Heart left ventricle (tissue), 16 donors: ENCODE measurements at places on chromosomes 16 and 17. TPM values are rescaled to one million over a fixed set of nuclear protein-coding genes. Genes with fewer than 3 reads are reported as not detected.

DNA sequence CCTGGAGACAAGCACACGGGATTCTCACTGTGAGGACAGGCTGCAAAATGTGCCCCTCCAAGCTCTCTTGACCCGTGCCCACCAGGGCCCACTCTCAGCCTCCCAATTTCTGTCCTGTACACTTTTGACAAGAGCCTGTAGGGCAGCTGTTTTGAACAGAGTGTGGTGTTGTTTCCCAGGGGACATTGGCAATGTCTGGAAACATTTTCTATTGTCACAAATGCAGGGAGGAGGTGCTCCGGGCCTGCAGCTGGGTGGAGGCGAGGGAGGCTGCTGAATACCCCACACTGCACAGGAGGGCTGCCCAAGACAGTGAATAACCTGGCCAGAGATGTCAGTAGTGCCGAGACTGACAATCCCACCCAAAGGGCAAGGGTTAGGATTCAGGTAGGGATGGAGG is 10.5 kb downstream of the CEP295NL start:
- no peak for DNase-seq

DNA sequence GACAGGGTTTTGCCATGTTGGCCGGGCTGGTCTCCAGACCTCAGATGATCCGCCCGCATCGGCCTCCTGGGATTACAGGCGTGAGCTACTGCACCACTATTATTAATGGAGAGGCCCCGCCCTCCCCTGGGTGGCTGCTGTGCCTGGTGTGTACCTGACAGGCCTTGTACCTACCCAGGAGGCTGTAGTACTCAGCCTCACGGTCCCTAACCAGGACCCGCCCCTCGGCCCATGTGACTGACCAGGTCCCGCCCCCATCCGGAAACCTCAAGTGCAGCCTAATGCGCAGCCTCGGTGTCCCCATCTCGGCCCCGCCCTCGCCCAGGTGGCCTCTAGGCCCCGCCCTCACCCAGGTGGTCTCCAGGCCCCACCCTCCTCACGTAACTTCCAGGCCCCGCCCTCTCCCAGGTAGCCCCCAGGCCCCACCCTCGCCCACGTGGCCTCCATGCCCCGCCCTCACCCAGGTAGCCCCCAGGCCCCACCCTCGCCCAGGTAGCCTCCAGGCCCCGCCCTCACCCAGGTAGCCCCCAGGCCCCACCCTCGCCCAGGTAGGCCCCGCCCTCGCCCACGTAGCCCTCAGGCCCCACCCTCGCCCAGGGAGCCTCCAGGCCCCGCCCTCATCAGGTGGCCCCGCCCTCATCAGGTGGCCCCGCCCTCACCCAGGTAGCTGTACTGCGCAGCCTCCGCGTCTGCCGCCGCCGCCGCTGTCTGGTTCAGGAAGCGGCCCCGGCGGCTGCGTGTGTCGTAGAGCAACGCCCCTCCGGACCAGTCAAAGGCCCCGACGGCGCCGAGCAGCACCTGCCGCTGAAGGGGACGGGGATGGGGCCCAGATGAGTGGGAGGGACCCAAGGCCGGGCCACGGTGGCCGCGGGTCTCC is 31.0 kb downstream of the HASPIN start:
- DNase-seq, result no peak

Gene SNTB2
- total RNA-seq, result 27.1 TPM

Gene G6PC1
- not detected for total RNA-seq

Gene GP1BA
- total RNA-seq, result 0.35 TPM

DNA sequence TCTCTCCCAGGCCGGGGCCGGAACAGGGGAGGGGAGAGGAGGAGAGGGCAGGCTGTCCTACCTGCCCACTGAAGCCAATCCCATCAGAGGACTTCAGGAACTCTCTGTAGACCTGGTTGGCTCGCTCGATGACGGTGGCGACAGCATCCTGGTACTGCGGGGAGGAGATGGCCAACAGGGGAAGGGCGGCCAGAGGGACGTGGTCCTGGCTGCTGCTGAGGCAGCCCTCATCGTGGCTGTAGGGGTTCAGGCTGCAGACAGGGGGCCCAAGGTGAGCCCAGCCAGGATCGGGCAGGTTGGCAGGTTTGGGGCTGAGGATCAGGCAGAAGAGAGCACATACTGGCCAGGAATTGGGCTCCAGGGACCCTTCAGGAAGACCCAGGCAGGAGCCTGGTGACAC is 34.2 kb downstream of the PIMREG start:
- DNase-seq, result no peak

Gene KIAA0513
- 6.0 TPM for total RNA-seq
